ENCODE measurements at places on chromosomes 1 and 21.
A peak's percentile ranks its signal among the peaks of the same experiment; 100 is the strongest.

DNA sequence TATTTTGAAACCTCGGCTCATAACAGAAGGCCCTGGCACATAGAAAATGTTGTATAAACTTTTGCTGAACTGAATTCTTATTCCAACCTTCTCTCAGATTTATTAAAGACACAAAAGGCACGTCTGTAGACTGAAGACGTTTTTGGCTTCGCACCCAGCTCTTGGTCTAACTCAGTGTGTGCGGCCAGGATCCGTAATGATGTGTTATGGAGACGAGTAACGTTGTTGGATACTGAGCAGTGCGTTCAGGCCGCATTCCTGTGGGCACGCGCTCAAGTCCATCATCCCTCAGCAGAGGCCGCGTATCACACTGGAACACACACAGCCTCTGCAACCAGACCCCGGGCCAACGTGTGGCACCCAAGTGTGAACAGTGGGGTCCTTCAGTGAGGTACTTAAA is 154.8 kb upstream of the RAB4A start:
- no peak for DNase-seq

DNA sequence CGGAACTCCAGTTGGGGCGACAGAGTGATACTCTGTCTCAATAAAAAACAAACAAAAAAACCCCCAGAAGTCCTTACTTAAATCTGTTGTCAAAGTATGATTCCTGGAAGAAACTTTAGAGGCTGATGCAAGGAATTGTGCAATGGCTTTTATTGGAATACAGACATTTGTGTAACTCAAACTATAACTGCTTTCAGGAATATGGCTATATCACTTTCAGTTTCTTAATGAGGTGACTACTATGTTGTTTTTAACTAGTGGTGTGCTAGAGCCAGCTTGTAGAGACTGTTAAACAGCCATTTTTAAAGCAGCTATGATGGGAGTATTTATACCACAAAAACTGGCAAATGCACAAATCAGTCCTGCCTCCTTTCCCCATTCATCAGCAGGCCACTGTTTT is 22.7 kb upstream of the DNAJC28 start:
- DNase-seq: no peak

DNA sequence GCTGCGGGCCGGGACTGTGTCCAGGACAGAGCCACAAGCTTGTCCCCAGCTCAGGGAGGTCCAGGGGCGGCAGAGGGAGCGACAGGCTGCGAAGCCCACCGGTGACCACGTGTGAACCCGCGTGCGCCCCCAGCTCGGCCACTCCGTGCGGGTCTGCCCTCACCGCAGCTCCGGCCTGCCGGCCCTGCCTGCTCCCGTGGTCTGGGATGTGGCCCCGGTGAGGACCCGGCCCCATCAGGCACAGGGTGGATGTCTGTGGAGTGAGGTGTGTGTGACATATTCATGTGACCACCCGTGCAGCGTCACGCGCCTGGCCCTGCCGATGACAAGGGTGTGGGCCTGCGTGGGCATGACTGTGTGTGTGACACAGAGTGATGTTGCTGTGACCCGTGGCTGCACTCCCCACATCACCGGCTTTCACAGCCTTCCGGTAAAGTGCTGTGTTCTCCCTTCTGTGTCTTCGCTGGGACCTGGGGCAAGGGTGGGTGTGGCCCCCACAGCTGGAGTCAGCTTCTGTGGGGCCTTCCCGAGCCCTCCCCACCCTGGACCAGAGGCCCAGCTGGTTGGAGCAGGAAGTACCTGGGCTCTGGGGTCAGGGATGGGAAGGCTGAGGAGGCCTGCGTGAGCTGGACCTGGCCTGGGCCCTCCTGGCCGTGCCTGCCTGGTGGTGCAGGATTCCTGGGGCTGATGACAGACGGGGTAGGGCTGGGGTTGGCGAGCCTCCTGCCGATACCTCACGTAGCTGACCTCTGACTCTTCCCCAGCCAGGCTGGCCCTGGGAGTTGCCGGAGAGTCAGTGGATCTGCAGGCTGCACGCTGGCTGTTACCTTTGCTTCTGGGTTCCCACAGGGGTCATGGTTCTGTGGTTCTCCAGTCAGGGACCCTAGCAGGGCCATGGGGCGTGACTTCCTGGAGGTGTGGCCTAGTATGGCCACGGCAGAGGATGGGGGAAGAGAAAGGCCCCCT is 4.1 kb downstream of the RNF223 start:
- no peak for DNase-seq

DNA sequence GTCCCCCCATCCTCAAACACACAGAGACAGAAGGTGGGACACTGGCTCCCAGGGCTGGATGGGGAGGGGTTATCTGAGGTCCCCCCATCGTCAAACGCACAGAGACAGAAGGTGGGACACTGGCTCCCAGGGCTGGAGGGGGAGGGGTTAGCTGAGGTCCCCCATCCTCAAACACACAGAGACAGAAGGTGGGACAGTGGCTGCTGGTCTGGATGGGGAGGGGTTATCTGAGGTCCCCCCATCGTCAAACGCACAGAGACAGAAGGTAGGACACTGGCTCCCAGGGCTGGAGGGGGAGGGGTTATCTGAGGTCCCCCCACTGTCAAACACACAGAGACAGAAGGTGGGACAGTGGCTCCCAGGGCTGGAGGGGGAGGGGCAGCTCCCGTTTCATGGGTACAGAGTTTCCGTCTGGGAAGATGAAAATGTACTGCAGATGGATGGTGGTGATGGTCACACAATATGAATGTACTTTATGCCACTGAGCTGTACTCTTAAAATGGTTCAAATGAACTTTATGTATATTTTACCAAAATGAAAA is 69.2 kb downstream of the SCCPDH start:
- DNase-seq: no peak

DNA sequence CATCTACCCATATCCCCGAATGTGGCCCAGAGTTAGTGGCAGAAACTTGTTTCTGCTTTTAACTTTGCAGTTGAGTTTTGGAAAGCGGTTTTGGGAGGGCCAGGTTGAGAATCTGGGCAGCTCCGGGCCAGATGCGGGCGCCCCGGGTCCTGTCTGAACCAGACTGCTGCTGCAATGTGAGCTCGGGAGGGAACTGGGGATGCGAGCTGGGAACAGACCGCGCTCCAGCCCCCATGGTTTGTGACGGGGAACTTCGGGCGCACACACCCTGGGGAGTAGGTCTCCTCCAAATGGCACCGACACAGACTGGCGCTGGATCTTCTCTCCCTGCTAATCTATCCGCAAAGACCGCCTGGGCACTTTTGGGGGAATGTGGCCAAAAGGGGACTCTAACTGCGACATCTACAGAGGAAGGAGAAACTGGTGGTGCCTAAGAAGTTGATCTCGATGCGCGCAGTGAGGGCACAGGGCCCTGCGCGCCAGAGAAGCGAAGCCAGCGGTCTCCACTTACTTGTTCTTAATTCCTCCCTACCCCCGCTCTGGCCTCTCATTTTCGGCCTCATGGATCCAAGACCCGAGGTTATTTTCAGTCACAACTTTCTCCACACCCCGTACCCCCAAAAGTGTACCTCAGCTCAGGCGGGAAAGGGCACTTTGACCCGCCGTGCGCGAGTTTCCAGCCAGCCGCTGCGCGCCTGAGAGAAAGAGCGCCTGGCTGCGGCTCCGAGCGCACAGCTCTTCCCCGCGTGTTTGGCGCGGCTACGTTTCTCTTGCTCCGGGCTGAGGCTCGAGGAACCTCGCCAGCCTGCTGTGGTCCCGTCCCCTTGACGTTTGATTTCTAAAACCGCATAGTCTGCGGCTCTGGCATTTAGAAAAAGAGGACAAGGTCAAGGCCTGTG is 411.0 kb upstream of the ESRRG start:
- DNase-seq: no peak

DNA sequence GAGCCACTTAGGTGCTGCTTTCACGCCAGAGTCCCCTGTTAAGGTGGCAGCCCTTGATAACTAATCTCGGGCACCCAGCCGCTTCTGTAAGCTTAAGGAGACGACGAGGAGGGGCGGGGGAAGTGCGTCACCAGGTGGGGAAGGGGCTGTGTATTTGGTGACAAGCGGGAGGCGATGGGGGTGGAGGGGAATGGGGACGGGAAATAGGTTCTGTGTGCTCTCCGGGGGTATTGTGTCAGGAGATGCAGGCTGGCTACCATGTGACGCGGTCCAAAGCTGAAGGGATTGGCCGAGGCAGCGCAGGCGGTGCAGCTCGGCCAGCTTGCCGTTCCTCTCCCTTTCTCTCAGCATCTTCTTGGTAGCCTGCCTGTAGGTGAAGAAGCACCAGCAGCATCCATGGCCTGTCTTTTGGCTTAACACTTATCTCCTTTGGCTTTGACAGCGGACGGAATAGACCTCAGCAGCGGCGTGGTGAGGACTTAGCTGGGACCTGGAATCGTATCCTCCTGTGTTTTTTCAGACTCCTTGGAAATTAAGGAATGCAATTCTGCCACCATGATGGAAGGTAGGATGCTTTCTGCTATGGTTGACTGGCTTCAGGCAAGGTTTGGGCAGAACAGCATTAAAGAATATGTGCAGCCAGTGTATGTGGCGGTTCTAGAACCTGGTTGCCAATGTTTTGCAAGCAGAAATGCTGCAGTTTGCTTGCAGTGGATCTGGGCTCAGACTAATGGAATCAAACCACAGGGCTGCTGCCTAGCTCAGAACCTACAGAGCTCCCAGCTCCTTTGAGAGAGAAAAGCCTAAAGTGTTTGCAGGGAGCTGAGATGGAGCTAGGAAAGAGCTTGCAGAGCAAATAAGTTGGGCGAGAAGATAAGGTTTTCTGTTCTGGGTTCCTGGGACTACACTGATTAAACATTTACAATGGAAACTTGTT is at the start of gene SGIP1:
Gene SGIP1 (plus strand): TSS at position 350 of the 937 bp plus-strand sequence. CDS start 206 bp downstream, at position 556.
- peak; percentile 12 for DNase-seq

DNA sequence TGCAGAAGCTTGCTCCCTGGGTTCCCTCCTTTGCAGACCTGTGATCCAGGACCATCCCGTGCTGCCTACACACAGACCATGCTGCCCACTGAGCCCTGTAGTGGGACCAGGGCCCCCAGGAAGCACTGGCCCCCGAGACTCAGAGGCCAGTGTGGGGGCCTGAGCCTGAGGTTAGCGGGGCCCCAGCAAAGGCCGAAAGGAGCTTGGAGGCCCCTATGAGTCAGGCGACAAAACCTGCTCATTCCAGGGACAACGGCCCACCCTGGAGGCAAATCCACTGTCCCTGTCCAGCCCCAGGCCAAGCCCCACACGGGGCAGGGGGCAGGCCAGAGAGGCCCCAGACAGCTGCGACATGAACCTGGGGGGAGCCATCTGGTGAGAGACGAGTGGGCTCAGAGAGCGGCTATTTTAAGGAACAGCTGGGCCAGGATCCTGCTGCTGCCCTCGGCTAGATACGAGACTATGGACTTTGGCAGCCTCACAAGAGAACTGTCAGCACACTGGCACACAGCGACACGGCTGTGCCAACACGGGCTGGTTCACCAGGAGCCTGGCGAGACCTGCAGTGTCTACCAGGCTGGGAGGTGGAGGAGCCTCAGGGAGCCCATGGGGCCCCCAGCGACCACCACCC is 74.7 kb downstream of the ARHGEF16 start:
- DNase-seq: no peak

GRCh38 chr21:15139898-15140297 is 75.1 kb upstream of the NRIP1 start:
- no peak for DNase-seq

GRCh38 chr1:13550663-13551062 is 33.0 kb upstream of the PDPN start:
- no peak for DNase-seq

- no peak for DNase-seq
Measured at GRCh38 chr1:119735217-119735616, 23.5 kb downstream of the PHGDH start.

- peak; percentile 52 for DNase-seq
Measured at GRCh38 chr1:48792961-48793360, 16.3 kb upstream of the BEND5 start.

DNA sequence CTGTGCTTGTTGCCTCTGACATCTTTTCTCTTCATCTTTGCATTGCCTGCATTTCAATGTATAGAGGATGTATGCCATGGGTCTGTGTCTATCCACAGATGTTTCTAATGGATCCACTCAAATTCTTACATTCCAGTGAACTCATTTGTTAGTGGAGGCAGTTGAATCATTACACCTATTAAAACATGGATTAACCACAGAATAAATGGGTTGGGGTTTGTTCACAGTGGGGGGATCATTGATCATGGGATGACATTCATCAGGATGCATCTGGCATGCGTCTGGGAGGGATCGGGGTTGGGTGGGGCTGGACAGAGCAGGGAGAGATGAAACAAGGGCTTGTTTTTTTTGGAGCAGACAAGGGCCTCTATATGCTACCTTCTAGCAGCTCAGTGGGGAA is 182.5 kb downstream of the RHOU start:
- DNase-seq: no peak

All from DMS79 (cell line).